GM12878 (cell line): ENCODE measurements at places on chromosomes 6 and 20. TPM values are rescaled to one million over a fixed set of nuclear protein-coding genes. Genes with fewer than 3 reads are reported as not detected.

GINM1 gene
- 28.7 and 29.3 TPM in 2 replicates for total RNA-seq

SLC35F1 gene
- total RNA-seq: 0.05 TPM in 1 of 2 replicates, not detected in the other

CCM2L gene
- total RNA-seq: not detected in 2 replicates

OLIG3 gene
- not detected in 2 replicates for total RNA-seq

PAK5 gene
- total RNA-seq: not detected in 2 replicates

HLA-DQA2 gene
- total RNA-seq: 24.2 and 26.5 TPM in 2 replicates

LY6G6D gene
- not detected in 2 replicates for total RNA-seq

SOX18 gene
- total RNA-seq: 5.6 TPM in 2 replicates

ADIG gene
- total RNA-seq: not detected in 2 replicates

OR12D3 gene
- total RNA-seq: not detected in 2 replicates

OVOL2 gene
- not detected in 2 replicates for total RNA-seq

LPIN3 gene
- 0.49 and 0.51 TPM in 2 replicates for total RNA-seq

DNA sequence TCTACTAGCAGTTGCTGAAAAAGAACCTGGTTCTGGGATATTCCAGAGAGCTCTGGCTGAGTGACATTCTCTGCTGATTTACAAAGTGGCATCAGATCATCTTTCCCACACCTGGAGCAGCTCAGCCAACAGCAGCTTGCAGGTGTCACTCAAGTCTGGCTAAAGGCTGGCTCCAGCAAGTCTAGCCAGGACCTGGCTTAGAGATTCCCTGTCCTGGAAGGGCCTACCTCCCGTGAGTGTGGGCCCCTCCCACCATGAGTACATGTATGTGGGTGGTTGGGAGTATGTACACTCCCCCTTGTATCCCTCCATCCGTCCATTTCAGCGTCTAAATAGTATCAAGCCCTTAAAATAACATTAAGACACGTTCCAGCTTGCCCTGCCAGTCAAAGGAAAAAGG lies 539.3 kb upstream of the ID4 start:
- no peak for DNase-seq

- DNase-seq: no peak
Observed at GRCh38 chr20:5220321-5221060, 93.7 kb downstream of the CDS2 start.

DNA sequence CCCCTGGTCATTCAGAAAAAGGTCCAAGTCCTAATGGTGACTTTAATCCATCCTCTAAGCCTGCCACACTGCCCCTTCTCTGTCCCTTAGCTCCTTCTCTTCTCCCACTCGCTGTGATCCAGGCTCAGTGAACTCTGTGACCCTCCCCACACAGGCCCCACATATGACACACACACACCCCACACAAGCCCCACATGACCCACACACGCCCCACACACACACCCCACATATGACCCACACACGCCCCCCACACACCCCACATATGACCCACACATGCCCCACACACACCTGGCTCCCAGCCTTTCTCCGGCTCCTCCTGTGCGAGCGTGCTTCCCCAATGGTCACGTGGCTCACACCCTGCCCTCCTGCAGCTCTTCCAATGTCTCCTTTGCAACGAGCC lies 528.4 kb upstream of the AGPAT4 start:
- no peak for DNase-seq

DNA sequence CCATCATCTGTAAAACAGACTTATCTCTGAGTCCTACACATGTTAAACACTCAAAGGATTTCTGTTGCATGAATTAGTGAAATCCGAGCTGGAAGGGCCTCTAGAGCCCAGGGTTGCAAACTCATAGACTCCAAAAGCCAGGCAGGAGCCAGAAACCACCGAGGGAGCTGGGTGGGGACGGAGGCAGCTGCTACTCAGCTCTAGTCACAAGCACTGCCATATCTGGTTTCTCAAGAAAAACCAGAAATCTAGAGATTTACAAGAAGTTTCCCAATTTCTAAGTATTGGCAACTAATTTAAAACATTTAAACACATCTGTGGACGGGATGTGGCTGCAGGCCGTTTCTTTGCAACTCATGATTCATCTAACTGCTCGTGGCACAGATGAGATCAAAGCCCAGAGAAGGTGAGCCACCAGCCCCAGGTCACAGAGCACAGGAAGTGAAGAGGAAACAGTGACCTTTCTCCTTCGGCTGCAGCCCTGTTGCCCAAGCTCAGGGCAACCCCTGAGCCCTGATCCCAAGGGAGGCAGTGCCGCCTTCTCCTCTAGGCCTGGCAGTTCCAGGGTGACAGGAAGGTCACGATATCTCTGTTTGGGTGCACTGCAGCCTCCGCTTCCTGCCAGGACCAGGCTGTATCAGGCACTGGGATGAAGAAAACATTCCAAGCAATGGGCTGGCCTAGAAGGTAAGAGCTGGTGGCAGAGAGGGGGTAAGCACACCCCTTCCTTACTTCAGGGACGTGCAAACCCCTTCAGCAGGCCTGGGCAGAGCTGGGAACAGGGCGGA lies 26.4 kb upstream of the PTGIS start:
- DNase-seq: no peak

DNA sequence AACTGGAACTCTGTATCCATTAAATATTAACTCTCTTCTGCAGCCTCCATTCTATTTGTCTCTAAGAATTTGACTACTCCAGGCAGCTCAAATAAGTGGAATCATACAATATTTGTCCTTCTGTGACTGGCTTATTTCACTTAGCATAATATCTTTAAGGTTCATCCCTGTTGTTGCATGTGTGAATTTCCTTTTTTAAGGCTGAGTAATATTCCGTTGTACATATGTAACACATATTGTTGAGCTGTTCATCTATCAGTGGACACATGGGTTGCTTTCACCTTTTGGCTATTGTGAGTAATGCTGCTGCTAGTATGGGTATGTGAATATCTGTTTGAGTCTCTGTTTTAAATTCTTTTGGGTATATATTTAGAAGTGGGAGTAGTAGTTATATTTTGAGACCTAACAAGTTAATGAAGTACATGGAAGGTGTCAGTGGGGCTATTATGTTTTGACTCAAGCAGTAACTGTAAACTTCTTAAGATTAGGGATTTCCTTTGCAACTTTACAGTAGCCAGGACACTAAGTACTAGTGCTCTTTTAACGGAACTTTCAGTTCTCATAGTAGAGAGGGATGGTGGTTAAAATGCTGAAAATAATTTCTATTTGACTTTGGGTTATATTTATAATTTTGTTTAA lies 29.7 kb upstream of the TMEM217 start:
- no peak for DNase-seq

DNA sequence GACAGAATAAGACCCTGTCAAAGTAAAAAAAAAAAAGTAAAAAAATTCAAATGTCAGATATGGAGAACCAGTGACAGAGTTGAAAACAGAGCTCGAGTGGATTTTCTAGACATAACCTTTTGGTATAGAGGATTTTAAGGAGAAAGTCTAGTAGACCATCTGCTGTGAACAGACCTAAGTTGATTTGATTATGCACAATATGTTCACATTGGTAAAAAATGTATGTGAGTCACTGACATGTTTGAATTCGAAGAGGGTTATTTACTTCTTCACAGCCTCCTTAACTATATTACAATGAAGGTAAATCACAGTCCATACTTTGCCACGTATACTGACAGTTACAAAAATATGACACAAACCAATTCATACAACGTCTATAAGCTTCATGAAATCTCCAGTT lies 7.4 kb downstream of the TINAG start:
- no peak for DNase-seq

GRCh38 chr20:49591217-49591865 lies 23.4 kb upstream of the PTGIS start:
- no peak for DNase-seq

GRCh38 chr6:54086439-54086838 lies 24.8 kb upstream of the MLIP start:
- DNase-seq: no peak

- DNase-seq: no peak
Observed at GRCh38 chr20:40134176-40134575, 554.9 kb downstream of the MAFB start.

- DNase-seq: no peak
Observed at GRCh38 chr6:89951574-89952104, 57.4 kb downstream of the GJA10 start.

DNA sequence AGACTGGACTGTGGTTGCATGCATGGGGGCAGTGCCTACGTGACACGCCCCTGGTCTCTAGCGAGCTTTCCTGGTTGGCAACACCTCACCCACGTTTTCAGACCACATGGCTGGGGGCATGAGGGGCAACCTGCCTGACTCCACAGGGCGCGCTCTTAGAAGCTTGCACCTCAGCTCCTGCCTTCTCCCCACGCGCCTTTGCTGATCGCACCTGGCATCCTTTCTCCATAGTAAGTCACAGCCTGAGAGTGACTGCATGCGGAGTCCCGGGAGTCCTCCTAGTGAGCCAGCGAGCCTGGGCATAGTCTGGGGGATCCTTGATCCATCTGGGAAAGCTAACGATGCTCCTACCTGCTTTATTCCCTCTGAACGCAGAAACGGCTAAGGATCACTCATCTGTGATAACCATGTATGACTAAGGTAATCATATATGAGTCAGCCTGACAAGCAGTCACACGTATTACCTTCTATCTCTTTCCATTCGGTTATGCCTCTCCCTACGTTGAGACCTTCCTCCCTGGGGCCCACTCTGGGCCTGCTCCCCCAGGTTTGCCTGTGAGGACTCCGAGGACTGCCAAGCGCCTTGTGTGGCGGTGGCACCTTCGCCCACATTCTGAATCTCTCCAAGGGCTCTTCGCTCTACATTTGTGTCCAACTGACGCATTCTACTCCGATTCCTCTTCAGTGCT lies 4.5 kb downstream of the TCFL5 start:
- DNase-seq: no peak

- no peak for DNase-seq
Observed at GRCh38 chr20:7585126-7585679, 355.1 kb downstream of the HAO1 start.

DNA sequence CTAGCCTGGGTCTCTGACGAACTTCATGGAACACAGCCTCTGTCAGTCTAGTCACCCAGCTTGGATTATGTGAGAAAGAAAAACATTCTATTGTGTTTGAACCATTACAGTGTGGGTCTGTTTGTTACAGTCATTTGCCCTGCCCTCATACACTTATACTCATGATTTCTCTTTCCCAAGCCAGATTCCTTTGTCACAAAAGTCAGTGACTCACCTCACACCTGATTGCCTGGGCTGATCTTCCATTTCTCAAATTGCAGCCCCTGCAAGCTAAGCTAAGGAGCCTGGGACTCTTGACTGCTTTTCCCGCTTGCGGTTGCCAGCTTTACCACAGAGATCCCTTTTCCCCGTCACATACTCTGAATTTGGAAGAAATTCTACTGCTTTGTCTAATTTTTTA lies 395.9 kb downstream of the SAMD5 start:
- no peak for DNase-seq

DNA sequence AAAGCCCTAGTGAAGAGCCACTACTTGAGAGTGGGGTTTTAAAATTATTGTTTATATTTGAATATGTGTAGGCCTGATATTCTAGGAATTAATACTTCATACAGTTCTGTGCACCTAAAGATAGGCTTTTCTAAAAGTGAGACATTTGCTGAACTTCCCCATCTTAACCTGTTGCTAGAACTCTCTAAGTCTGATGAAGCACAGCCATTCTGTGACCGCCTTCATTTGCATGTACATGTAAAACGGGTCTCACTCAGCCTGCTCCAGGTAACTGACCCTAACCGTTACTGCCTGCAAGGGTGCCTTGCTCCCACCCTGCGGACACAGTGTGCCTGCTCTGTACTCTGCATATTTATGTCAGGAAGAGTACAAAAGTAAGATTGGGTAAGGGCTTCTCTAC lies 44.3 kb upstream of the IRF4 start:
- no peak for DNase-seq

GRCh38 chr6:26552640-26553188 lies 14.5 kb downstream of the HMGN4 start:
- DNase-seq: no peak

GRCh38 chr6:161001421-161001820 lies 9.9 kb downstream of the MAP3K4 start:
- no peak for DNase-seq

GRCh38 chr6:14784596-14785492 lies 461.0 kb upstream of the JARID2 start:
- no peak for DNase-seq

DNA sequence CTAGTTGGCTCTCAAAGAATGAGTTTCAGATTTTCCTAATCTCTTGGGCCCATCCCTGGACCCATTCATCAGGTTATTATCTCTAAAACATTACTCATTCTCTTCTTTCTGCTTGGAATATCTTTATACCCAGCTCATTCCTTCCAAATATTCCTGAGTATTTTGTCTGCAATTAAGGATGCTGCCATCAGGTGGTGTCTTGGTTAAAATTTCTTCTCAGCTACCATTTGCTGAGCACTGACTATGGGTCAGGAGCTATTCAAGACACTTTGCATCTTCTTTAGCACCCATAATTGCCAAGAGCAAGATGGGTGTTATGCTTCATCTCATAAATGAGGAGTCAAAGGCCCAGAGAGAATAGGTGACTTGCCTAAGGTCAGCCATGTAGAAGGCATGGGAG lies 8.4 kb downstream of the SUN5 start:
- DNase-seq: no peak

GRCh38 chr20:55103188-55103587 lies 627.8 kb downstream of the DOK5 start:
- DNase-seq: no peak

- no peak for DNase-seq
Observed at GRCh38 chr6:74287441-74287840, 591.4 kb downstream of the CD109 start.

DNA sequence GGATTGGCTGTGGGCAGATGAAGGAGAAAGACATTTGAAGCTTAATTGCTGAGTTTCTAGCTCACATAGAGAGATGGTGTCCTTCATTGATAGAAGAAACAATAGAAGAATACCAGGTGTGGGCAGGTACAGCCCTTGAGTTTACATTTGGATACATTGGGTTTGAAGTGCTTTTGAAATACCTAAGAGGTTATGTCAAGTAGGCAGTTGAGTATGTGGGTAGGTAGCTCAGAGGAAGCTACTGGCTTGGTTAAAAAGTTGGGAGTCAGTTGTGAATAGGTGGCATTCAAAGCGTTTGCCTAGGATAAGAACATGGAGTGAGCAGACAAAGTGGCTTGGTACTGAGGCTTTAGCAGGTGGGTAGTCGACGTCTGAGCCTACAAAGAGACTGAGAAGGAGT lies 25.0 kb downstream of the NDUFAF5 start:
- DNase-seq: no peak

- DNase-seq: no peak
Observed at GRCh38 chr6:80091506-80091905, 15.0 kb upstream of the BCKDHB start.

- no peak for DNase-seq
Observed at GRCh38 chr20:5070570-5070969, 49.2 kb downstream of the PCNA start.

GRCh38 chr6:3290149-3290930 lies 31.6 kb downstream of the PSMG4 start:
- no peak for DNase-seq

- DNase-seq: no peak
Observed at GRCh38 chr6:134482593-134483270, 164.8 kb upstream of the SGK1 start.
